ENCODE measurements at places on chromosomes 3 and 15.

GRCh38 chr3:135128818-135129217 is 333.8 kb downstream of the EPHB1 start:
- DNase-seq: no peak

- DNase-seq: no peak
These were observed 325.5 kb downstream of the RBMS3 start for GRCh38 chr3:29606416-29606815.

GRCh38 chr15:64883100-64883581 is 28.6 kb upstream of the ANKDD1A start:
- DNase-seq: no peak

DNA sequence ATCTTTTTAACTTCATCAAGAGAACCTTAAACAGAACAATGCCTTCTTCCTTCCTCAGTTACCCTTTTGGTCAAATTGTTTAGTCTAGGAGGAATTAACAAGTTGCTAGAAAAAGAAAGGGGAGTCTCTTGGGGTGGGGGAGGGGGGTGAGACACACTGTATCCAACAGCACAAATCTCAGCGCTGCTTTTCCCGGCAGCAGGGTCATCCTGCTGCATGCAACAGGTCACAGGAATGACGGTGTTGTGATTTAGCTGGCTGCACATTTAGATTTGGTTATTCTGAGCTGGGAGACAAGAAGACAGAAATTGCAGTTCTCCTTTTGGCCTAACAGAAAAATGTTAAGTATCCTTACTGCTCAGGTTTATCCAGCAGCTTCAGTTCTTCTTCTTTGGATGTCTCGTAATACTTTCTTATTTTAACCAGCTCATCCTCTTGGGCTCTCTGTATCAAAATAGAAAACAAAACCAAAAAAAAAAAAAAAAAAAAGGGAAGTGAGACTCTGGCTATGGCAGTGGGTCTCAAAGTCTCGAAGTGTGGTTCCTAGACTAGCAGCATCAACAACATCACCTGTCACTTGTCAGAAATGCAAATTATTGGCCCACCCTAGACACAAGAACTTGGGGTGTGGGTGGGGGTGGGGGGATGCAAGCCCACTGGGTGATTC is 190.5 kb downstream of the GREM1 start:
- DNase-seq: no peak
